ENCODE measurements at places on chromosomes 2 and 18.

DNA sequence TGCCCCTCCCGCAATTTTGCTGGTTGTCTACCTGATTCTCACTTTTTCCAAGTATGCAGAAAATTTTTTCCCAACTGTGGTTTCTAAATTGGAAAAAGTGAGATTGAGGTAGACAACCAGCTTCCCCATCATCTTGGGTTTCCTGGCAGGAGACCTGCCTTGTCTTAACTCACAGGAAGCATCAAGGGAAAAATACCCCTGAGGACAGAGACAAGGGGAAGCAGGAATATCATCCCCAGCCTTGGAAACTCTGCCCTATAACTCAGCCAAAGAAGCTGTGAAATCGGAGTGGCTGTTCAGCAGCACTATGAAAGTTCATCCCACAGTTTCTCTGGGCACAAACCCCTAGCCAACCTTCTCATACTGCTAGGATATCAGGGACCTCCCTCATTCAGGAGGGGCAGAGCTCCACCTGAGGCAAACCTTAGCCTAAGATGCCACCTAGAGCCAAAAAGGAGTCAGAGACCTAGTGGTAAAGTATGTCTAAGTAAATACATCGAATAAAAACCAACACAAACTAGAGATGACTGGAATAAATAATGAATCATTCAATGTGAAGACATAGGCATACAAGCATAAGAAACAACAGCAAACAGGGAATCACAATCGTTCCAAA, 68.2 kb downstream of the ZSWIM2 start:
- no peak for DNase-seq

GRCh38 chr2:117411983-117412382, 402.5 kb upstream of the DDX18 start:
- DNase-seq = no peak

- no peak for DNase-seq
Measured at GRCh38 chr2:3610881-3611505, 16.1 kb downstream of the COLEC11 start.

GRCh38 chr2:160411167-160411566, 82.4 kb downstream of the RBMS1 start:
- DNase-seq = no peak

DNA sequence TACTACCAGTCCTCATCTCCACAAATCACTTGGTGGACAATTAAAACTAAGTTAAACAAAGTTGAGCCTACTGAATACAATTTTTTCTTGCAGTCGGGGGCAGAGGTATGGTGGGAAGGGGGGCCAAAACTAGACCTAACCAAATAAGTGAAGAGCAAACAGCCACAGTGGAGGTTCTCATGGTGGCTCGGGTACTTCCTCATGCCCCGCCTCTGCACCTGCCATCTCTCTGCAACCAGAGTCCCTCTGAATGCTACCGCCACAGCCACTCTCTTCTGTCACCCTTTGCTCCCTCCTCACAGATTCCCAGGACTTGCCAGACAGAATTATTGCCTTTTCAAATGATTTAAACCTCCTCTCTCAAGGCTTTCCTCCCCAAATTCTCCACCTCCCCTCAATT, 204.2 kb downstream of the TMEM247 start:
- DNase-seq = no peak

- DNase-seq = no peak
Measured at GRCh38 chr18:58466636-58467205, 162.2 kb downstream of the ALPK2 start.

GRCh38 chr2:171515672-171516298, 6.5 kb upstream of the CYBRD1 start:
- no peak for DNase-seq

- DNase-seq = no peak
Measured at GRCh38 chr2:172639256-172639655, 83.4 kb downstream of the PDK1 start.

DNA sequence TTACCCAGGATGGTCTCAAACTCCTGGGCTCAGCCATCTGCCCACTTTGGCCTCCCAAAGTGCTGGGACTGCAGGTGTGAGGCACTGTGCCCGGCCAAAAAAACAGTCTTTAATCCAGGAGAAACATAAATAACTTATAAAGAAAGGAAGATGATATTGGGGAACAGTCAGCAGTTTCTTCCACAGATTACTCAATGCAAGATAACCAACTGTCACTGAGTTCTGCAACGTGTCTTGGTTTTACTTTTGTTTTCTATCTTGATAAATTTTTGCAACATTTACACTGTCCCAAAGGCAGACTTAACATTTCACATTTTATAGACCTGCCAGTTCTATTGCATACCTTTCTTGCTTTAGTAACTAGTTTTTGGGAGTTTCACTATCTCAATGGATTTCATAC, 71.1 kb downstream of the ANKRD44 start:
- no peak for DNase-seq

- no peak for DNase-seq
Measured at GRCh38 chr2:3952866-3953516, 249.6 kb downstream of the DCDC2C start.

GRCh38 chr2:71687412-71687811, 234.1 kb downstream of the DYSF start:
- DNase-seq = no peak

DNA sequence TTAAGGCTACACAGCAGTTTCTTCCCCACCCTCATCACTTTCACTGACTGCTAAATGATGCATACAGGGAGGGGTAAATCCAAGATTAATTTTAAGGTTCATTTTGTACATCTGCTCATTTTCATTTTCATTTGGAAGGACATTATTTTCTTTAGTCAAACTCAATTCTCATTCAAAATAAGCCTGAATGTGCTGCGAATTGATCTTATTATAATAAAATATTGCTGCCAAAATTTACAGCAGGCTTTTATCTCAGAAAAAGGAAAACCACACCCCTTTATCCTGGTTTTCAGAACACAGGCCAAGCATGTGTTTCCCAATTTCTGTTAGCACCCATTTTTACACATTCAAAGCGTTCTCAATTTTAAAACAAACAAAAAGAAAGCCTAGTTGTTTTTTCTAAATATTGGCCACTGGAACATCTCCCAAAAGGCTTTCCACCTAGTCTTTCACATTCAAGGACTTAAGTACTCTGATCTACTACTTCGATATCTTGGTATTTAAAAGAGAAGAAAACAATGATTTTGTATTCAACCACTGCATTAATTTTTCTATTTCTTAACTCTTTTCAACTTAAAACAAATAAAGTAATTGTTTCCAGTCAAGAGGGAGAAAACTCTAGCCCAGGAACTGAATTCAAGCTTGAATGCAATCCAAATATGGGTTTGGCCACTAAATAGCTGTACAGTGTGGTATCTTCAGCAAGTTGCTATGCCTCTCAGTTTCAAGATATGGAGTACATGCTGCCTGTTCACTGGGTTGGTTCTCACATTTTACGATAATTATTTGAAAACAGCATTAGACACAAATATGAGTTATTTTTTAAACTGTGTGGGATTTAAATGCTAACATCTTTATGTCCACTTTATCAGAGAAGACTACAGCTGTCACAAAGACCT, 52.5 kb downstream of the CDH2 start:
- DNase-seq = no peak

DNA sequence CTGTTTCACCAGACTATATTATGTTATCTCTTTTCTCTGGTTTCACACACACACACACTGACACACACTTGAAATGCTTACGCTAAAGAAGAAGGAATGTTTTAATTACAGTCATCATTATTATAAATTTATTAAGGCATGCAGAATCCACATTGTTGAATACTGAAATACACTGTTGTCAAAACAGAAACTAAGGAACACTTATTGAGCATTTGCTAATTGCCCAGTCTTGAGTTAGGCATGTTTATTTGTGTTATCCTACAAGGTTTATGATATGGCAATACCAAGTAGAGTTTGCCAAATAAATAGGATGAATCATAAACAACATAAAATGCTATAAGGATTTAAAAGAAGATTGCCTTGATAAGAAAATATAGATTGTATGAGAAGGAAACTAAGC, 917.0 kb upstream of the PIK3C3 start:
- no peak for DNase-seq

- no peak for DNase-seq
Measured at GRCh38 chr2:168717790-168718502, 84.5 kb upstream of the NOSTRIN start.

Measured in T-helper 22 cell (primary cell).